ENCODE measurements at places on chromosomes 13 and 19.

GRCh38 chr19:10634963-10635362, 9.6 kb downstream of the SLC44A2 start:
- no peak for DNase-seq

DNA sequence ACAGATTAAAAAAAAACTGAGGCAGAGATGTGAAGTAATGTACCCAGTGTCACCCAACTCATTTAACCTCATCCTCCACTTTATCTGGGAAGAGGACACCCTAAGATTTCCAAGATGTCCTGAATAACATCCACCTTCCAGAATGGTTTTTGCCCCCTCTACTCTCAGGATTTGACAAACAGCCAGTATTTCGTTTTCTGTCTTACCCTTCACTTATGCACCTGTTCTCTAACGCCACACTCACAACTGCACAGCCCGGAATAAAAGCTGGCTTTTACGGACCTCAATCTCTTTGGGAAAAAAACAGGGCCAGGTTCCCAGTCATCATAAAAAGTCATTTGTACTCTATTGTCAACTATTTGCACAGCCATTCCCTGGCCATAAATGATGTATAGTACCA, 21.2 kb upstream of the CEACAM6 start:
- no peak for DNase-seq

DNA sequence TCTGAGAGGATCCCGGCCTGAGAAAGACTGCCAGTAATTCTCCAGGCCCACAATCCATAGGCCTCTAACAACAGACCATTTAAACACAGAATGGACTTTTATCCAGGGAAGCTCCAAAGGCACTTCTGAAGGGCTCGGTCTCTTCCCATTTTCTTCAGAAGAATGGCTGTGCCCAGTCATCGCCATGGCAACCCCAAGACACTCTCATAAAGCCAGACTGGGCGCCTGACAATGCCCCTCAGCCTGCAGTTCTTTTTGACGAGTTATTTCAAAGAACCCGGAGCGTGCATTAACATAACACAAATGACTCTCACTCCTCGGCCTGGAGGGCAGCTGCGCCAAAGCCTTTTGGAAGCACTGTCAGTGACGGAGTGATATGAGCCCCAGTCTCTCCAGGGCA, 61.0 kb downstream of the RASA3 start:
- peak; percentile 90 for DNase-seq

DNA sequence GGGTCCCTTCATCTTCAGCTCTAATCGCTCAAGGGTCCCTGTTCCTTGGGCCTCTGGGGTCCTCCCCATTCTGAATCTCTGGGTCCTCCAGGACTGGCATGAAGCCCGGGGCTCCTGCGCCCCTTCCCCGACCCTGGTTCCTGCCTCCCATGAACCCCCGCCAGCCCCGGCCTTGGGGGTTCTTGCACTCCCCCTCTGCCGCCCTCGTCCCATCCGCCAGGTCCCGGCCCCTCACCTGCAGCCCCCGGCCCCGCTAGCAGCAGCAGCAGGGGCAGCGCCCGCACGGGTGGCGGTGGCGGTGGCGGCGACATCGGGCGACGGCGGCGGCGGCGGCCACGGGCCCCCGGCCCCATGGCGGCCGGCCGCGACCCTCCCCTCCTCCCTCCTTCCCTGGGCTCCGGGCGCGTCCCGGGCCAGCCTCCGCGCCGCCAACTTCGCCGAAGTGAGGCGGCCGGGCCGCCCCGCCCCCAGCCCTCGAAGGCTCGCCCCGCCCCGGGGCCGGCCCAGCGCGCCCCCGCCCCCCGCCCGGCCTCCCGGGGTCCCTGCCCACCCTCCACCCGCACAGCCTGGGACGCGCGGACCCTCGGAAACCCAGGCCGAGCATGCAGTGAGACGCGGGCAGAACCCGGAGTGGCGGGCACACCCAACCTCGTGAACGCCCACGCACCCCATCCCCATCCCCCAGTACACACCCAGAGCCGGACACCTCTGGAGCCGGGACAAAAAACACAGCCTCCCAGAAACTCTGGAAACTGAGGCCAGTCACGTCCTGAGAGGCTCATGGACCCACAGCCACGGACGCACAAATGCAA, at the start of gene NOTCH3:
Gene NOTCH3 (minus strand): TSS at position 443 of the 812 bp plus-strand sequence. CDS start 90 bp downstream, at position 353.
- DNase-seq: no peak

DNA sequence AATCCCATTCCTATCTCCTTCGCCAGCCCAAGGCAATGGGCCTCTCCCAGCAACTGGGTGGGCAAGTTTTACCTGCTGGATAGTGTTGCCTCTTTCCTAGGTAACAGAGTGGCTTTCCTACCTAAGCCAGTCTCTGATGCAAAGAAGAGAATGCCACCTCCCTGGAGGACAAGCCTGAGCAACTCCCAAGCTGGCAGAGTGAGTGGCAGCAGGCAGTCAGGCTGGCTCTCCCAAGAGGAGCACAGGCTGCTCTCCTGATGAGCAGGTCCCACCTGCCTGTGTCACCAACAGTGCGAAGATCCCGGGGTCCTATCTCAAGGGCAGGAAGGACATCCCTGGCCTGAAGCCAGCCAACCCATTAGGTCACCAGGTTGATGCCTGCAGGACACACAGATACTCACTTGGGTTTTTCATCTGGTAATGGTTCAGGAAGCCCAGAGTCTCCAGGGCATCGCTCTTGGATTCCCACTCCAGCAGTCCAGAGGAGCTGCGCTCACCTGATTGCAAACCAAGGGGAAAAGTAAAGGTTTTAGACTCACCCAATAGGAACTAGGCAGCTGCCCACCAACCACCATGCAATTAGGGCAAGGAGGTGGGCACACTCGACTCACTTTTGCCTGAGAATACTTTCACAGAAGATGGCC, 5.5 kb upstream of the ECH1 start:
- no peak for DNase-seq

DNA sequence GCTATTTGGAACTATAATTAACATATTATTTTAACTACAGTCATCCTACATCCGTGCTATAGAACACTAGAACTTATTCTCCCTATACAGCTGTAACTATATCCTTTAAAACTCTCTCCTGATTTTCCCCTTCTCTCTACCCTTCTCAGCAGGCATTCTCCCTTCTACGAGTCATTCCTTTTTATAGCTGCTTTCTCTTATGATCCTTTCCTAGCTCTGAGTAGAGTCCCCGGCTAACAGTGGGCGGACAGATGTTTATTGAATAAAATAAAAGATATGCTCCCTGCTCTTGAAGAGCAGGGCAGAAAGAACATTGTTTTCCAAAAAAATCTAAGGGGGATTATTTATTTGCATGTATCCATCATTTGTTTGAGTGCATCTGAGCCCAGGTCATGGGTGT, 246.5 kb upstream of the TMTC4 start:
- peak; percentile 38 for DNase-seq

- DNase-seq: no peak
These were observed 342.8 kb downstream of the DACH1 start for GRCh38 chr13:71524245-71524612.

GRCh38 chr13:97116754-97117153, 105.4 kb upstream of the MBNL2 start:
- no peak for DNase-seq

DNA sequence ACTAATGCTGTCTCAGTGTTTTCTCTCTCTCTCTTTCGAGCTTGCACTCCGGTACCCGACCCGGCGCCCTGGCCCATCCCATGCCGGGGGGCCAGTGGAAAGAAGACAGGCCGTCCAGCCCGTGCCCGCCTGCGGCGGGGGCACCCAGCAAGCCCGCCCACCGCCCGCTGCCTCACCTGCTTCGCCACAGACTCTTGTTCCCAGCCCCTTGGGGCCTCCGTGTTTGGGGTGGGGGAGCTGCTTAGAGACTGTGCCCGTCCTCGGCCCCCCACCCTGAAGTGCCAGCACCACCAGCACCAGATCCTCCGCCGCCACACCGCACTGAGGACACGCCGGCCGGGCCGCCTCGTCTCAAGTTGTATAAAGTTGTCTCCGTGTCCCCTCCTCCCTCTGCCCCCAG, 2.4 kb downstream of the LENG9 start:
- DNase-seq: no peak

DNA sequence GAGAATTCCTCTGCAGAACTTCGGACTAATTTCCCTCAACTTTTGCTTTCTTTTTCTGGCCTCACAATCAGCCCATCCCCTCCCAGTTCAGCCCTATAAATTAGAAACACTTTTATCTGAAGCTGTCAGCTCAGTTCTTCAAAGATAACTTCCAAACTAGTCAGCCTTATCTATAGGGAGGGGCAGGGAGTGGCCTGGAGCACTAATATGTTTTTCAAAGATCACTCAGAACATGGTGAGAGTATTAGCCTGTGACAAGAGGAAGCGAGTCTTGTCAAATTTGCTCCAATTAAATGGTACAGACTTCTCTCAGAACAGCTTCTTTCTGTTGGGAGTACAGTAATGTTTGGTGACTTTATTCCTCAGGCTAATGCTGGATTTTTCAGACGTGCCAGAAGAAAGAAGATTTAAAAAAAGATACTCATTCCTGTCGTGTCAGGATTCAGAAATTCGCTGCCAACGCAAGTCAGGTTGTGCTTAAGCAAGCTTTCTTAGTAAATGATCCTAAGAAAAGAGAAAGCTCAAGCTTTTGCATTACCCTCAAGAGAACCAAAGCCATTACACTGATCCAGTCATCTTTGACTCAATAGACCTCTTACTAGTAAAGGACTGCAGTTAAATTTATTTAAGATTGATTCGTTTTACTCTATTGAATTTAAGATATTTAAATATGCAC, 1033.6 kb downstream of the SLITRK5 start:
- DNase-seq: no peak

DNA sequence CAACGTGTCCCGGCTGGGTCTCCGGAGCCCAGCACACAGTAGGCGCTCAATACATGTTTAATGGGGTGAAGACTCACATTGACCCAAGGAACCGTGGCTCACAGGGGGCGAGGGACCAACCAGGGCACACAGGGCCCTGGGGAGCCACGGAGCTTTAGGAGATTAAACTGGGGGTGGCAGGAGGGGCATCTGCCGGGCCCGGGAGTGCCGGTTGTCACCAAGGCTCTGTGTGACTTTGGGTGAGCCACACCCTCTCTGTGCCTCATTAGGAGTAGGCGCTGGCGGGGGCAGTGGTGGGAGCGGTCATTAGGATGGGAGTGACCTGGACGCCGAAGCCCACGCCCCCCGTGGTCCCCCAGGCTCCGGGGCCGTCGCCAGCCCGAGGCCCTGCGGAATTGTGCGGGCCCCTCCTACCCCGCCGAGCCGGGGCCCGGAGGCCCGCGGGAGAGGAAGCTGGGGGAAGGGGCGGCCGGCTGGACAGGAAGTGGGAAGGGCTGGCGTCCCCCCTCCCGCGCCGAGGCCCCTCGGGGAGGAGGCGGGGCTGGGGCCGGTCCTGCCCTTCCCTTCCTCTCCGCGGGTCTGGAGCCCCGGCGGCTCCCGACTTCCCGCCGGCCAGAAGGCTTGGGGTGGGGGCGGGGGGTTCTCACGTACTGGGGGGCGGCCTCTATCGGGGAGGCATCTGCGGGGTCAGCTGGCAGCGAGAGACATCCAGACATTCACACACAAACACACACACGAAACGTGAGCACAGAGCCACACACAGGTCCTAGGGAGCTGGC, 1.8 kb upstream of the SSBP4 start:
- peak; percentile 88 for DNase-seq

GRCh38 chr19:2446381-2446780, 10.4 kb downstream of the LMNB2 start:
- no peak for DNase-seq

DNA sequence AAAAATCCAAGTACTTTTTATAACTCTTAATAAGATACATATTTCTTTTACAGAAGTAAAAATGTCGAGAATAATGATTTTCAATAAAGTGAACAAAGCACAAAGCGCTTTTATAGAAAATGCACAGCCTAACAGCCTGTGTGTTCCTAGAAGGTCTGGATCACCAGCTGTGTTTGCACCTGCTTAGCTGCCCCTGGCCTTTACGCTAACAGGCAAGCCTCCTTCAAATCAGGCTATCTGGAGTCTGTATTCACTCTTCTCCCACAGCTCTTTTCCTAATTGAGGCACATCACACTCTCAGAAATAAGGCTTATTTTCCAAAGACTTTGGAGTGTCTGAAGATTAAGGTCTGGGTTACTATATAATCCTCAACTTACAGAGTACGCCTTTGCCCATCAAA, 183.1 kb downstream of the LHFPL6 start:
- DNase-seq: no peak

GRCh38 chr19:45499196-45500180, 1.2 kb downstream of the PPM1N start:
- DNase-seq: no peak

DNA sequence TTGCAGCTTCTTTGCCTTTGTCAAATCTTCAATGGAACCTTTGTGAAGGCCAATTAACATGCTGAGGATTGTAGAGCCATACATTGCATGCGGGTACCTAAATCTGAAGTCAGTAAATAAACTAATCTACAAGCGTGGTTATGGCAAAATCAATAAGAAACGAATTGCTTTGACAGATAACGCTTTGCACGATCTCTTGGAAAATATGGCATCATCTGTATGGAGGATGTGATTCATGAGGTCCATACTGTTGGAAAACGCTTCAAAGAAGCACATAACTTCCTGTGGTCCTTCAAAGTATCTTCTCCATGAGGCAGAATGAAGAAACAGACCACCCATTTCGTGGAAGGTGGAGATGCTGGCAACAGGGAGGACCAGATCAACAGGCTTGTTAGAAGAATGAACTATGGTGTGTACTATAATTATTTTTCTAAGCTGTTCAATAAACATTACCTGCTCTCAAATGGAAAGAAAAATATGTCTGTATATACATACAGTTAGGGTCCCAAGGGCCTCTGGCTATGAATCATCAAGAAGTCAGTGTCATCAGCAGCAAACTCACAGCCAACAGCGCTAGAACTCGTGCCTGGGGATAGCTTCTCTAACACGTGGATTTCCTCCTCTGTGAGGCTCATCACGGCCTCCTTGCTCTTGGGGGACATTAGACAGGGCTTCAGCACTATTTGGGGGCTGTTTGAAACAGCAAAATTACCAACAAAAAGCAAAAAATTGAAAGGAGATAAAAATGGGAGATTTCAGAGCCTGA, 2.9 kb upstream of the CD70 start:
- DNase-seq: no peak

DNA sequence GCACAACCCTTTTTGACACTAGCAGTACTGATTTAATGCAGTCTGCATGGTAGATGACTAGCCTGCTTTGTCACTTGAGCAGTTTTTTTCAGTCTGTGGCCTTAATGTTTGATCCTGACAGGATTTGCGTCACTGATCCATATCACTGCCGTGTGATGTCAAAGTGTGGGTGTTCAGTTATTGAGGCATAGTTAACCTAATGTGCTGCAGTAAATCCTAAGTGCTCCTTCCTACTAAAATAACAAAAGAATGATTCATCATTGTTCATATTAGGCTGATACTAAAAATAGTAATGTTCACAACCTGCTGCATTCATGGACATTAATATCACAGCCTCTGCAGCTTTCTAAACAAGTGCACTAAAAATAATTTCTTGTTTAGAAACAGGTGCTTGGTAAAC, 121.9 kb upstream of the MLNR start:
- no peak for DNase-seq

DNA sequence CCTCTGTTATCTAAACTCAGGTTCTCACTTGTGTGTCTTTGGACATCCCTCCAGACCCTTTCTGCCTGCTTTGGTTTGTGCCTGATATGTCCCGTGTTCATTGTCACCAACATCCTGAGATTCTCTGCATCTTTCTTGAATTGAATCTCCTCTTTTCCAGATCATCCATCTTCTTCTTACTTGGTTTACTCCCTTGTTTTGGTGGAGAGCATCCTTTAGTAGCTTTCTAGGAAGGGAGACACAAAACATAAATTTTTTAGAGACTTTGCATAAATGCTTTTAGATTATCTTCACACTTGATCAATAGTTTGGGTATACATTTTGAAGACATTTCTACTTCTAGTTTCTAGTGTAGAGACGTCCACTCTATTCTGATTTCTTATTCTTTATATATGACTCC, 61.7 kb downstream of the TDRD12 start:
- no peak for DNase-seq

- no peak for DNase-seq
These were observed 14.0 kb downstream of the RPL36 start for GRCh38 chr19:5703819-5704818.

GRCh38 chr19:54319049-54319448, 6.1 kb upstream of the LILRA5 start:
- no peak for DNase-seq
